ENCODE measurements at places on chromosomes 16 and 17.

DNA sequence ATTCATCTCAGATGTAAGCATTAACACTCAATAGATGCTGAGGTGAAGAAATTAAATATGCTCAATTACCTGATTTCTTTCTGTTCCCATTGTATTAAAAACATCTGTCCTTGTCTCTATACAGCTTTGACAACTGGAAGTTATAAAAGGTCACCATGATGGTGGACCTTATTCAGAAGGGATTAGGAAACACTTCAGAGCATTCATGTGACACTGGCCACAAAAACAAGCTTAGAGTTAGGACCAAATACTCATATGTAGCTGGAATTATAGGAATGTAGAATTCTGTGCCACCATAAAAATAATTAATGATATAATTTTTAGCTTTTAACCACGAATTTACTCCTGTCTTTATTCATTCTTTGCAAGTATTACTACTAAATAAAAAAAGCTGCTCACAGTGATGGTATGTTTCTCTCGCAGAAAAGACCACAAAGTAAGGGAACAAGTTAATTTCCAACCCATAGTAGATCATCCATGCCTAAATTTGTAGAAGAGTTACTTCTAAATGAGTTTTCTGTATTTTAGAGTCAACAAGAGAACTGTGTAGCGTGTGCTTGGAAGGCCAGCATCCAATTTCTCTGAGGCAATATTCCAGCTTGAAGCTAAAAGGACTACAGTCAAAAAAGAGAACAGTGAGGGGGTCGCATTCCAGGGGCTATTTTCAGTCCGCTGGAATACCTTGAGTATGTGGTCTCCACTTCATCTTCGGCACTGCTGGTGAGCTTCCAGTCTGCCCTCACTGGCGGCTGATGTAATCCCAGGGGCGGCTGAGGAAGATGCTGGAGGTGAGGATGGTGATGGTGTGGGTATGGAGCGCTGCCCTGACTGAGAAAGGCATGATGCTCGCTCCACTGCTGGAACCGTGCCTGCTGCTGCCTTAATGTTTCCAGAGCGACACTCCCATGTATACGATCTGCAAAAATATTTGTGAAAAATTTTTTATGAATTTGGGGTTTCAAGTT is 63.7 kb downstream of the CACNG1 start:
- DNase-seq, result no peak

- peak; percentile 60 for DNase-seq
Measured at GRCh38 chr16:1983544-1984346, at the start of gene GFER. Gene GFER (plus strand): TSS chr16:1984193. CDS start chr16:1984219, 26 bp downstream.

- DNase-seq, result no peak
Measured at GRCh38 chr17:3693829-3694231, 2.1 kb downstream of the P2RX5 start.

- no peak for DNase-seq
Measured at GRCh38 chr17:48067245-48067644, 19.1 kb downstream of the NFE2L1 start.

GRCh38 chr16:89785523-89786155 is 30.8 kb downstream of the FANCA start:
- DNase-seq, result no peak

- DNase-seq, result peak; percentile 15
Measured at GRCh38 chr17:41919165-41919817, 540 bp upstream of the ACLY start.

DNA sequence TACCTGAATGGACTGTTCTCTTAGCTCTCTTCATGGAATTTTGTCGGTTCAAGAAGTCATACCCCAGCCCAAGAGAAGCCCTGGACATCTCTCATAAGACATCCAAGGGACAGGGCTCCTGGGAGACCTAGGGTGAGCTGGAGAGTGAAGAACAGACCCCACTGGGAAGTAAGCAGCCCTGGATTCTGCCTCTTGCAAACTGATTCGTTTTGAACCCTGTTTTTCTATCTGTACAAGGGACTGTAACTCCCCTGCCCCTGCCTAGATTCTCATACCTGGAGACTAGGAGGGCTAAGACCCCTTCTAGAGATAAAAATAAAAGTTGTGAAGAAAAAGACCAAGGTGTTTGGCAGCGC is 449 bp downstream of the CCL3L1 start:
- no peak for DNase-seq

DNA sequence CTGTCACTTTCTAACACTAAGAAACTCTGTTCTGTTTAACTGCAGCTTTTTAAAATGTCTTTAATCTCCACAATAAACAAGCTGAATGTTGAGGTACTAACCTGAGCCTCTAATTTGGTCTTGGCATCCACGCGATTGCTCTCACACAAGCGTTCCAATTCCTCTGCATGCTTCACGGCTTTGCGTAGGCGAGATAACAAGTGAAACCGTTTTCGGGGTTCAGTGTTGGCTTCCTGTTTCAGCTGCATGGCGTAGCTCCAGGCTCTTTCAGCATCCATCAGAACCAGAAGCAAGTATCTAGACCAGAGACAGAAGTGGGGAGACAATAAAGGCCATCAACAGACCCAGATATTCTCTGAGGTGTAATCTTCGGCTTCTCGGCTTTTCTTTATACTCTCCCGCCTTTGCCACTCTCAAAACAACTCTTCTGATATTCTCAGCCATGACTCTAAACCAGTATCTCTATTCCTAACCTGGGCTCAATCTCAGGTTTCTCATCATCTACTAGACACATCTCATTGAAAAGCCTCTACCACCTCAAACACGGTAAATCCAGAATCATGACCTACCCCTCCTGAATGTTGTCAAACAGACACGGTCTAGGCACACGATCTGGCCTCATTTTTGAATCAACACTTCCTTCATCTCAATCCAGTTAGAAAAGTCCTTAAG is 8.3 kb downstream of the SRP68 start:
- no peak for DNase-seq

GRCh38 chr16:20940871-20941635 is 40.5 kb downstream of the LYRM1 start:
- DNase-seq, result no peak
